Activated CD4-positive, alpha-beta memory T cell treated with anti-CD3 and anti-CD28 coated beads, Interleukin-2, amount 10 ng/mL, durations not matched to agents 7 days and 5 days (primary cell): ENCODE measurements at places on chromosomes 4 and X.

GRCh38 chrX:1390621-1391369, 1.1 kb downstream of the SLC25A6 start:
- DNase-seq: peak; percentile 29

DNA sequence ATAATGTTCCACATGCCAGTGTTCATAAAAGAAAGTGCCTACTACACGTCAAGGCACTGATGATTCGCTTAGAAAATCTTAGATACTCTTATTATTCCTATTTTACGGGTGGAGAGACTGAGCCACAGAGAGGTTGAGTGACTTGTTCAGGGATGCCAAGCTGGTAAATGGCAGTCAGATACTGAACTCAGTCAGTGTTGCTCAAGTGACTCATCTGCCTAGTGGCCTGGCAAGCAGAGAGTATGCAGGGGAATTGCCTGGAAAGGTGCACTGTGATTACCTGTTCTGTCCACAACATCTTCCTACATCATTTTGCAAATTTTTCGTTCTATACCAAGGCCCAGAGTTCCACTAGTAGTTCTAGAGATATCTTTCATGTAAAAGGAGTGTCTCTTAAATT, 68.4 kb downstream of the RAPGEF2 start:
- DNase-seq: no peak

- no peak for DNase-seq
These were observed 222.2 kb upstream of the DKK2 start for GRCh38 chr4:107258359-107258758.

DNA sequence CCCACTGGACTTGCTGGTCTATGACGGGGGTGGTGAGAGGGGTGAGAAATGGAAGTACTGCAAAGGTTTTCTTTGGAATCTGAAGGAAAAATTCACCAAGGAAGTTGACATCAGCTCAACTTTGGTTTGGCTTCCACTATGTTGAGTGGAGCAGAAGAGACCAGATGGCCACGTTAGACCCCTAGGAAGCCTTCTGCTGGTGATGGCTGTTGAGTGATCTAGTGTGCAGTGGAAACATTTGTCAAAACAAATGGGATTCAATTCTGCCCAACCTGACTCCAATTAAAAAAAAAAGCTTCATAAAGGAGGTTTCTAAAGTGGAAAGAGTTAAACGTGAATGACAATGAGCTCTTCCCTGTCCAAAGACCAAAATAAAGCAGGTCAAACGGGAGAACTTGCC, 25.7 kb downstream of the SEL1L3 start:
- DNase-seq: no peak

- DNase-seq: no peak
These were observed 59.3 kb downstream of the AMMECR1 start for GRCh38 chrX:110258552-110258951.

- DNase-seq: peak; percentile 55
These were observed 65.7 kb upstream of the MAP9 start for GRCh38 chr4:155442267-155443105.

DNA sequence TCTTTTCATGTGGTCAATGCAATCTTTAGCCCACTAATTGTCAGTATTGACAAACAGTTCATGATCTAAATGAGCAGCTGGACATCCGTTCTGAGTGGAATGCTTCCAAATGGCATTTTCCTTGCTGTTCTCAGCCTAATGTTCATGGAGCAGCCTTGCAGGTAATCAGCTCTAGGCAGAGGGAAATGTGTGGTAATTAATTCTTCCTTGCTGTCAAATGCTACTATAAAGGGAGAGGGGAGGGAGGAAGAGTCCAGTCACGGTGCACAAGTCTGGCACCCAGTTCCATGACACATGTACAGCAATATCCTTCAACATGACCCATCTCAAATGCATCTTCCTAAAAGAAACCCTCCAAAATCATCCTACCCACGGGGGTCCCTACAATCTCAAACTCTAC, 88.5 kb downstream of the LDB2 start:
- no peak for DNase-seq

DNA sequence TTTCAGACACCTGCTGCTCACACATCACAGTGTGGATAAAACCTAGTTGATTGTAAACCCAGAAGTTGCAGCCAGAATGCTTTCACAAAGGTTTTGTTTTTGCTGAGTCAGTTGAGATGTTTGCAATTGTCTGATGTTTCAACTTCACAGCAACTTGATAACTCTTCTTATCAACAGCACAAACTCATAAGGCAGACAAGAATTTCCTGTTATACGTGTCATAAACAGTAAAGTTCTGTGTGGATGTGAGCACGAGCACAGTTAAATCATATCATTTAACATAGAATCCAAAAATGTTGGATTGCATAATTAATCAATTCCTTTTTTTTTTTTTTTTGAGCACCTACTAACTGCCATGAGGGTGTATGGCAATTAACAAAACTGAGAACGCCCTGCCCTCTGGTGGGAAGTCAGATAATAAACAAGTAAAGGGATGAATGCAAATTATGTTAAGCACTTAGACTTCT, 512.2 kb downstream of the PDHA2 start:
- no peak for DNase-seq

GRCh38 chr4:78237360-78237759, 180.2 kb downstream of the FRAS1 start:
- DNase-seq: no peak

DNA sequence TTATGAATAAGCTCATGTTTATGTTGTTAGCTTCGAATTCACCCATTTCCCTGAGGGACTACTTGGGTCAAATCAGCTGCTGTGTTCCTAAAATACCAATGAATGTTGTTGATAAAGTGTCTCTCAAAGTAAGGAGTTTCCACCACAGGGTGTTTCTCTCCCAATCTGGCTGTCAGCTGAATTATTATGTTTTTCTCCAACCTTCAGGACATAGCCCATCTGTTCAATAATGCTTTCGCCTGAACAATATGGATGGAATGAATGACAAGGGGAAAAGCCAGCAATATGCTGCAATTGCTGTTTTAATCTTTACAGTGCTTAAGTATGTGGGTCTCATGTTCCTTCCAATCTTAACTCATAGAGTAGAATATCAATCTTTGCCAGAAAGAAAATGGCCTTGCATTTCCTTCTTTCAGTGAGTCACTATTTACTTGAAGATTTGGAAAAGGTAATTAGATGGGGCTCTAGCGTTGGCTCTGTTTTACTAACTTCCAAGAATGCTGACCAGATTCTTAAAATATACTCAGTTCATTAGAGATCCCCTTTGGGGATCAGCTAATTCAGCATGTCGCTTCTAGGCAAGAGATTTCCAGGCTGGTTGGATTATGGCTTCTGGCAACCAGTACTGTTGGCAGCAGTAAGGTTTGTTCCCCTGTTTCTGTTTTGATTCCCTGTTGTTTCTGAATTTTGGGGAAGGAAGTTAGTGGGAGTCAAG, 410.5 kb downstream of the PPP3CA start:
- DNase-seq: no peak

DNA sequence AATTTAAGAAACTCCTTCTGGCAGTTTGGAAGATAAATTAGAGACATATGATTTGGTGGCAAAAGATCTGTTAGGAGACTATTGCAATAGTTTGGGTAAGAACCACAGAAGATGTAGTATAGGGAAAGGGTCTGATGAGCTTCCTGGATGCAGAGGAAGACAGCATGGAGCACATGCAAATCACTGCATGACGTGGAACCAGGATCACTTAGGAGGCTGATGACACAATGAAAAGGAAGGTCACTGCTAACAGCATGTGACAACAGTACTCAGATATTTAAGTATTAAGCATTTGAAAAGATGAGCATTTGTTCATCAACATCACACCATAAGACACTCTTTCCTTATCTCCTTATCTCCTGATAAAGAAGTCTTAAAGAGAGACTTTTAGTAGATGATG, 167.8 kb upstream of the LDB2 start:
- no peak for DNase-seq

DNA sequence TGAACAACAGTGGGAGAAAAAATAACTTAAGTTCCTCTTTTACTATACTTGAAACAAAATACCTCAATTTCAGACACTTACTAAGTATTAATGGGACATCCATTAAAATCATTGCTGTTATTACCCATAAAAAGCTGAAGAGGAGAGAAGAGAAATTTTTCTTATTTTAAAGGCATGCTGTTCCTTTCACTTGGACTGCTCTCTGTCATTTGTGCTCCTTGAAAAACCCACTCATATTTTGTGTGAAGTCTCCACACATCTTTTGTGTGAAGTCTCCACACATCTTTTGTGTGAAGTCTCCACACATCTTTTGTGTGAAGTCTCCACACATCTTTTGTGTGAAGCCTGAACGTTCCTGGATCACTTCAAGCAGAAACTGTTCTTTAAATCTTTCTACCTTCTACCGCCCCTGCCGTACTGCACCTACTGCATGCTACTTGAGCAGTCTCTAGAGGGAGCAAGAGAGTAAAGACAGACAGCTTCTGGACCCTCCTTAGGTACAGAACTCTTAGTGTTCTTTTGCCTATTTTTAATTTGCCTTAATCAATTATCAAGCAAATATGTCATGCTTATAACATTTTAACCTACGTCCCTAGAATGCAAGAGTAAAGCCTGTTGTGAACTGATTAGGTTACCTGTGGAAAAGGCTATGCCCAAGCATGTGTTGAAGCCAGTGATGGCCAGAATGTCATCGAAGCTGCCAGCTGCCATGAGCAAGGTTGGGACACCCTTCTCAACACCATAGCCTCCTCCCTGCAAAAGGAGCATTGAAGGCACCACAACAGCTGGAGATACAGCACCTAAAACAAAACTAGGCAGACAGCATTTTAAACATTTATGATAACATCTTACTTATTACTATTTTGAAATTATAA, 27.1 kb upstream of the SLC9B1 start:
- peak; percentile 26 for DNase-seq

DNA sequence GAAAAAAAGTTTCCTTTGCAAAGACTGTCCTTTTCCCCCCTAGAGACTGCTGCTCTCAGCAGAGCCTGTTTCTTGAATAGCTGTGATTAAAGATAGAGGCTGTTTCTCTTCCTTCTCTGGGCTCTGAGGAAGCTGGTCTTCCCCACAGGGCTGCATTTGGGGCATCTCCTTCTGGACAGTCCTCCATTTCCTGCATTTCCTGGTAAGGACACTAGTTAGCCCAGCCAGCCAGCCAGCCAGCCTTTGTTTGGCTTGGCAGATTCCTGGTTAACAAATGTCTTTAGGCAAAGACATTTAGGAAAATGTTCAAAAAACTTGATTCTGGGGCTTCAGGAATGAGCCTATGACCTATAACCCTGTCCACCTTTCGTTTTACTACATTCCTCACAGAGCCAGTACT, 34.0 kb upstream of the PLAC1 start:
- no peak for DNase-seq

DNA sequence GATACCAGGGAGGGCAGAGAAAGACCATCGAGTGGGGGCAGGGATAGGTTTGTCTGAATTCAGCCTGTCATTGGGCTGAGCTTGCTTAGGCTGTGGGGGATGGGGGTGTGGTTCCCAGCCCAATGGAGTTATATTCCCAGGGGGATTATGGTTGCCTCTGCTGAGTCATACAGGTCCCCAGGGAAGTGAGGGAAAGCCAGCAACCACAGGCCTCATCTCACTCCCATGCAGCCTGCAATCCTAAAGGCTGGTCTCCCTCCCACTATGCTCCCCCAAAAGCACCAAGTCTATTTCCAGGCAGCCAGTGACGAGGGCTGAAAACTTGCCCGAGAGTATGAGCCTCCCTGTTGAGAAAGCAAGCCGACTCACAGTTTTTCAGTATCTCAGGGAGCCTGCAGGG, 39.3 kb downstream of the AFM start:
- no peak for DNase-seq

DNA sequence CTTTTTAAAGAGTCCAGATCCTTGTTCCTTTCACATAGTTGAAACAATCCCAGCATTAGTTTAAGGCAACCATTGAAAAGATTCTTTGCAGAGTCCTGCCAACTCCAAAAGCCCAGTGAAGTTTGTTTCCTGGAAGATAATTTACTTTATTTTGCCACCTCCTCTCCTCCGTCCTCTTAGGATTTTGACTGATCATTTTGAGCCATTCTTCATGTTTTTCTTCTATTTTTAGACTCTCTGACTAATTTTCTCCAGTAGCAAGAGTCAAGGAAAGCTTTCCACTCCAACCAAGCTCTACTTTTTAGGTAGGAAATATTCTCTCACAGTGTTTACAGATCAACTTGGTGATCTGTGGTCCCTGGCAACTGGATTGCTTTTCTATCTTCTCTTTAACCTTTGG, 10.3 kb downstream of the NCBP2L start:
- DNase-seq: no peak

- no peak for DNase-seq
These were observed 647.6 kb upstream of the ACTRT1 start for GRCh38 chrX:128699716-128700285.

GRCh38 chr4:138188406-138189084, 53.6 kb downstream of the SLC7A11 start:
- DNase-seq: no peak

DNA sequence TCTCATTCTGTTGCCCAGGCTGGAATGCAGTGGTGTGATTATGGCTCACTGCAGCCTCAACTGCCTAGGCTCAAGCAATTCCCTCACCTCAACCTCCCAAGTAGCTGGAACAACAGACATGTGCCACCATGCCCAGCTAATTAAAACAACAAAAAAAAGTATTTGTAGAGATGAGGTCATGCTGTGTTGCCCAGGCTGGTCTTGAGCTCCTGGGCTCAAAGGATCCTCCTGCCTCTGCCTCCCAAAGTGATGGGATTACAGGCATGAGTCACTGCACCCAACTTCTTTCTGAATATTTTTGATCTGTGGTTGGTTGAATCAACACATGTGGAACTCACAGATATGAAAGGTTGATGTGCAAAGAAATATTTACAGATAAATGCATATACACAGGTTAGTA, 18.5 kb upstream of the SEPTIN11 start:
- no peak for DNase-seq

DNA sequence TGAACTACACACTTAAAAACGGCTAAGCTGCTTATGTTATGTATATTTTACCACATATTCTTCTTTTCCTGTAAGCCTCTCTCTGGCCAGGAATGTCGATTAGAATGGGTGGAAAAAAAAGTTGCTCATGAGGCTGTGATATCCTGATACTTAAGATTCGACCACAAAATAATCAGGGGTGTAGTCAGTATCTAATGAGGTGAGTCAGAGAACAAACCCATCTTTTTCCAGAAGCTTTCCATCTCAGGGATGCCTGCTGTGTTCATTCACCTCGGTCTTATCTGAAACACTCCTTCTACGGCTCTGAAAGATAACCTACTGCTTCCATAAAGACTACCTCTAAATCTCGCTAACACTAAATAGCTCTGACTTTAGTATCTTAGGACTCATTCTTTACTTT, 142.7 kb upstream of the MAP3K15 start:
- DNase-seq: no peak

GRCh38 chr4:336893-337142, 796 bp upstream of the ZNF141 start:
- DNase-seq: no peak

GRCh38 chrX:153731117-153731844, 6.6 kb downstream of the ABCD1 start:
- no peak for DNase-seq

- DNase-seq: no peak
These were observed 599.3 kb downstream of the SPRY1 start for GRCh38 chr4:123995936-123996335.
